Stimulated activated naive B cell treated with anti-CD40 and anti-IgM and Interleukin-4, amounts not matched to agents 10 μg/mL and 1 μg/mL and 100 μg/mL, for 72 hours (primary cell): ENCODE measurements at places on chromosomes 1 and 21.

DNA sequence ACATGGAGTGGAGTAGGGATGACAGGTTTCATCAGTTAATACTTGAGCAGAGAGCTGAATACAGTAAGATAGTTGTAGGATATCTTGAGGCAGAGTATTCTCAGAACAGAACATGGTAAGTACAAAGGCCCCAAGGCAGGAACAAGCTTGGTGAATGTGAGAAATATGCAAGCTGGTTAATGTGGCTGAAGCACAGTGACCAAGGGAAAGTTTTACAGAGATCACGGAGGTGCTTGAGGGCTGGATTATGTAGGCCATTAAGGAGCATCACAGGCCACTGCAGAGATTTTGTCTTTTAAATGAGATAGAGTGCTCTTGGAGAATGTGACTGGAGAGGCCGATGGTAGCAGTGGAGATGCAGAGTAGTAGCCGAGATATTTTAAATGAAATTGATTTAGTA lies 54.0 kb upstream of the BOLA1 start:
- DNase-seq: no peak

DNA sequence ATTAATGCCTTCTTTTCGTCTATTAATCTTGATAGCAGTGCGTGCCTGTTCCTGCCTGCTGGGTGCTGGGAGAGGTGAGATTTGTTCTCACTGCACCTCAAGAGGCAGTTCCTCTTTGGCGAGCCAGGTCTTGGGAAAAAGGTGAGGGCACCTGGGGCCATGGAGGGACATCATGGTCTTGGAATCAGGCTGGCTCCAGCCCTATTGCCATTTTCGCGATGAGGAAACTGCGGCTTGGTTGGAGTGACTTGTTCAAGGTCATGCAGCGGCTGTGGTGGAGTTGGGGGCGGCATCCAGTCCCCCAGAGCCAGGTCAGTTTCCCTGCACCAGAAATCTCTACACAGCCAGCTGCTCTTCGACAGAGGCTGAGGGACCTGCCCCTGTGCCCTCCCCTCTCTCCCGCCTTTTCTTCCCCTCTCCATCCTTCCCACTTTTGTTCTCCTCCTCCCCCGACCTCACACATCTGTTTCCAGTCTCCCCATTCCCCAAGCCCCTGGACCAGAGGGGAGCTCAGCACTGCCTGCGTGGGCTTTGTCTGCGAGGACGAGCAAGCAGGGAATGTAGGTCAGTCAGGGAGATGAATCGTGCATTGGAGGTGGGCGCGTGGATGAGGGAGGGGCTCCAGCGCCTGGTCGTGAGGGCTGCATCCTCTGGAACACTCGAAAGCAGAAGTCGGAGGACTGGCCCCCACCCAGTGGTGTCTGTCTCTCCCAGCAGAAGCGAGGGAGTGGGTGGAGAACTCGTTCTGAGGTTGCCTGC lies 135.1 kb downstream of the ACTL8 start:
- DNase-seq: no peak

DNA sequence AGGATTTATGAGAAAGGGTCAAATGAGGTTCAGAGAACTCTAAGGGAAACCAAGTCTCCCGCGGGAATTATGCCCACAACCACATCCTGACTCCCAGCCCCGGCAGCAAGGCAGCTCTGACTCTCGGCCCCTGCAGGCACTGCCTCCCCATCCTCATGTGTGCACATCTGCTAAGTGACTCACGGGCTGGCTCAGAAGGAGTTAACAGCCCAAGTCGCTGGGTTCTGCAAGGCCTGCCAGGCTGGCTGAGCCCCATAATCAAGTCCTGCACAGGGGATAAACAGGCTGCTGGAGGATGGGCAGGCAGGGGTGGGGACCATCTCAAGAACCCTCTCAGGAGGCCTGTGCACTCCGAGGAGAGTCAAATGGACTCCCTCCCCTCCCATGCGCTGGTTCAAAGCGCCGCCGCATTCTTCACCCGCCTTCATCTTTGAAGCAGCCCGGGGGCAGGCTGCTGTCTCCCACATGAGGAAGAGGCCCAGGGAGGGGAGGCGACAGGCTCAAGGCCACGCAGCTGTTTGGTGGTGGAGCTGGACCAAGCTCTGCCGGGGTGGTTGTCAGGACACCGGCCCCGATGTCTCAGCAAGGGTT lies 344.3 kb downstream of the MATN1 start:
- peak; percentile 12 for DNase-seq

DNA sequence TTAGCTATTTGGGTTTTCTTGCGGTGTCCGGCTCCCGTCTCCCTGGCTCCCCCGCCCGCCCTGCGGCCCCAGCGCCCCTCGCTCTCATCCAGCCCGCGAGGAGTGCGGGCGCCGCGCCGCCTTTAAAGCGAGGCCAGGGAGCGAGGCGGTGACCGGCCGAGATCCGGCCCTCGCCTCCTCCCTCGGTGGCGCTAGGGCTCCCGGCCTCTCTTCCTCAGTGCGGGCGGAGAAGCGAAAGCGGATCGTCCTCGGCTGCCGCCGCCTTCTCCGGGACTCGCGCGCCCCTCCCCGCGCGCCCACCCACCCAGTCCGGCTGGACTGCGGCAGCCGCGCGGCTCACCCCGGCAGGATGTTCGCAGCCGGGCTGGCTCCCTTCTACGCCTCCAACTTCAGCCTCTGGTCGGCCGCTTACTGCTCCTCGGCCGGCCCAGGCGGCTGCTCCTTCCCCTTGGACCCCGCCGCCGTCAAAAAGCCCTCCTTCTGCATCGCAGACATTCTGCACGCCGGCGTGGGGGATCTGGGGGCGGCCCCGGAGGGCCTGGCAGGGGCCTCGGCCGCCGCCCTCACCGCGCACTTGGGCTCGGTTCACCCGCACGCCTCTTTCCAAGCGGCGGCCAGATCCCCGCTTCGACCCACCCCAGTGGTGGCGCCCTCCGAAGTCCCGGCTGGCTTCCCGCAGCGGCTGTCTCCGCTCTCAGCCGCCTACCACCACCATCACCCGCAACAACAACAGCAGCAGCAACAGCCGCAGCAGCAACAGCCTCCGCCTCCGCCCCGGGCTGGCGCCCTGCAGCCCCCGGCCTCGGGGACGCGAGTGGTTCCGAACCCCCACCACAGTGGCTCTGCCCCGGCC lies 492 bp downstream of the HLX start:
- no peak for DNase-seq

GRCh38 chr1:71088645-71089287 lies 7.9 kb upstream of the ZRANB2 start:
- no peak for DNase-seq

- DNase-seq: no peak
Measured at GRCh38 chr21:34734696-34735095, 65.9 kb downstream of the CLIC6 start.

GRCh38 chr1:108815566-108815965 lies 41.3 kb downstream of the AKNAD1 start:
- DNase-seq: no peak

DNA sequence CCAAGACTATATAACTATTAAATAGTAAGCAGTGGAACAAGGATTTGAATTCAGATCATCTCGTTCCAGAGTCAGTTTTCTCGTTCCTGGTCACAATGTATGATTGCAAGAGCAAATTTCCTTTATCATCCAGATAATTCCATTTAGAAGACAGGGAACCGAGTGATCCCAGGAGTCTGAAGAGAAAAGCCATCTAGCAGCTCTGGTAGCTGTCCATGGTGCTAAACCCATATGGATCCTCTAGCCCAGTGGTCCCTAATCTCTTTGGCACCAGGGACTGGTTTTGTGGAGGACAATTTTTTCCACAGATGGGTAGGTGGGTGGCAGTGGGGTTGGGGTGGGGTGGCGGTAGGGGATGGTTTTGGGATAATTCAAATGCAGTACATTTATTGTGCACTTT lies 229.4 kb downstream of the PTPRU start:
- DNase-seq: no peak

DNA sequence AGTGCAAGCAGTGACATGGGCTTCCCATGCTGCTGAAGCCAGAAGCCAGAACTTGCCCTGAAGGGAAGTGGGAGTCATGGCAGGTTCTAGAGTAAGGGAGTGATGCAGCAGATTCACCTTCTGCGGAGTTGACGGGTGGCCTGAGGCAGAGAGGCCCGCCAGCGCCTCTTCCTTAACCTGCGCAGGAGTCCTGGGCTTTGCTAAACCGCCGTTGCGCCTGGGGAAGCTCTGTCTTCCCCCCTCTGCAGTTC lies 67.3 kb downstream of the OBSCN start:
- DNase-seq: no peak

- DNase-seq: no peak
Measured at GRCh38 chr1:231951374-231951773, 324.8 kb downstream of the DISC1 start.

DNA sequence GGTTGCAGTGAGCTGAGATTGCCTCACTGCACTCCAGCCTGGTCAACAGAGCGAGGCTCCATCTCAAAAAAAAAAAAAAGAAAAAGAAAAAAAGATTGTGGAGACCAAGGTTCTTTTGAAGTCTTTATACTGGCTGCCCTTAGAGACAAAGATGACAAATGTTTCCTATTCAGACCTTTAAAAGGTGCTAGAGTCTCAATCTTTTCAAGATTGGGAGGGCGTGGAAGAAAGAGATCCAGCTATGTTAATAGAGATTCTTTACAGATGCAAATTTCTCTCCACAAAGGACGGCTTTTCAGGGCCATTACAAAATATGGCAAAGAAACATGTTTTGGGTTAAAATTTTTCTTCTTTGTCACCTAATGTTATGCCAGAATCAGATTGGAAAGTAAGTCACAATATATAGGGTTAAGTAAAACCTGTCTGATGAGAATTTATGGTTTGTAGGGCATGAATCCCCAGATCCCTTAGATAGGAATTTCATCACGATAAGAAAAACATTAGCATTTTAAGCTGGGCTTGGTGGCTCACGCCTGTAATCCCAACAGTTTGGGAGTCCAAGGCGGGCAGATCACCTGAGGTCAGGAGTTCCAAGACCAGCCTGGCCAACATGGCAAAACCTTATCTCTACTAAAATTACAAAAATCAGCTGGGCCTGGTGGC lies 13.0 kb upstream of the MORC3 start:
- no peak for DNase-seq

GRCh38 chr1:244860914-244861610 lies 3.3 kb downstream of the HNRNPU start:
- DNase-seq: no peak

DNA sequence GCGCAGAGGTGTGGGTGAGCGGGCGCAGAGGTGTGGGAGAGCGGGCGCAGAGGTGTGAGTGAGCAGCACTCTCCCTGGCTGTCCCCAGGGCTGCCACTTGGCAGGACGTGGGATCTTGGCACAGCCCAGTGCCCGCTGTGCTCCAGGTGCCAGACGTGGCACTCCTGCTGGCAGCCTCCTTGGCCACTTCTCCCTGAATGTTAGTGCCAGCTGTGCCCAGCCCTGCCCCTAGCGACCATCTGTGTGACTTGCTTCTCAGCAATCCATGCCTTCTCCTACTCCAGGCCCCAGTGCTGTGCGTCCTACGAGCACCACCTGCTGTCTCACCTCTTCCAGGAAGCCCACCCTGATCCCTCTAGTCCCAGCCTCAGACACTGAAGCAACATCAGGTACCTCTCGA lies 30.5 kb downstream of the KRTAP10-1 start:
- no peak for DNase-seq
